ENCODE measurements at places on chromosomes 11 and 22. TPM values are rescaled to one million over a fixed set of nuclear protein-coding genes. Genes with fewer than 3 reads are reported as not detected.

DNA sequence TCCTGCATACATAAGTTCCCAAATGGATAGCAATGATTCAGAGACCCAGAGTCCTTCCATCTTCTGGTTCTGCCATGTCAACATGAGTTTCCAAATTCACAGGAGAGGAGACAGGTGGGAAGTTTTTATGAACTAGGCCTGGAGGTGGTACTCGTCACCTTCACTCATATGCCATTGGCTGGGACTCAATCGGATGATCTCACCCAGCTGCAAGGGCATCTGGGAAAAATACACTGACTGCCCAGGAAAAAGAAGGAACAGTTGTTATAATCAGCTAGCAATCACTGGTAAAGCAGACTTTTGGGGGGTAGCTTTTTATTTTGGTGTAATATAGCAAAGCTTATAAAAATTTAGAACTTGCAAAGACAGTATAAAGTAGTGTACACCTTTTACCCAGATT is 83.9 kb downstream of the OTOG start:
- DNase-seq: no peak

- no peak for DNase-seq
Observed at GRCh38 chr11:111826322-111826950, 44.9 kb downstream of the ALG9 start.

MEN1 gene
- total RNA-seq: 3.8 TPM

GRCh38 chr22:31400023-31400397 is 606 bp downstream of the DRG1 start:
- no peak for DNase-seq

CECR2 gene
- total RNA-seq: 5.2 TPM

DNA sequence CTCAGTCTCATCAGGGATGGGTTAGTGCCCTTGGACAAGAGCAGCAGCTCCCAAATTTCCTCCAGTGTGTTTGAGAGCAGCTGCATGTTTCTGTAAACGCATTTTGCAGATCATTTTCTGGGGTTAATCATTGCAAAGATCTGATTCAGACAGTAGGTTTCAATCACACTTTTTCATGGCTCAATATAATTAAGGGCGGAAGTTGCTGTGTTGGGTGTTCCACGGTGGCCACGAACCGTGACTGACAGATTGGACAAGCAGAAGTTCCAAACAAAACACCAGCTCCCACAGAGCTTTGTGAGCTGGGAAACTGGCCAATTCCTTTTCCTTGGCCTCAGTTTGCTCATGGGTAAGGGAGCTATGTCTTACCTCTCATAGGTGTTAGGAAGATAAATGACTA is 8.4 kb upstream of the RASSF10 start:
- no peak for DNase-seq
